IMR-90 (cell line): ENCODE measurements at places on chromosomes 5 and 9. TPM values are rescaled to one million over a fixed set of nuclear protein-coding genes. Genes with fewer than 3 reads are reported as not detected.
A peak's percentile ranks its signal among the peaks of the same experiment; 100 is the strongest.

GRCh38 chr5:180736536-180736935 lies 3.3 kb downstream of the OR2Y1 start:
- no peak for DNase-seq

SLC6A3 gene
- polyA plus RNA-seq, result not detected in 2 replicates

ADAMTSL2 gene
- not detected in 2 replicates for polyA plus RNA-seq

RGS14 gene
- 6.5 and 7.6 TPM in 2 replicates for polyA plus RNA-seq

DNA sequence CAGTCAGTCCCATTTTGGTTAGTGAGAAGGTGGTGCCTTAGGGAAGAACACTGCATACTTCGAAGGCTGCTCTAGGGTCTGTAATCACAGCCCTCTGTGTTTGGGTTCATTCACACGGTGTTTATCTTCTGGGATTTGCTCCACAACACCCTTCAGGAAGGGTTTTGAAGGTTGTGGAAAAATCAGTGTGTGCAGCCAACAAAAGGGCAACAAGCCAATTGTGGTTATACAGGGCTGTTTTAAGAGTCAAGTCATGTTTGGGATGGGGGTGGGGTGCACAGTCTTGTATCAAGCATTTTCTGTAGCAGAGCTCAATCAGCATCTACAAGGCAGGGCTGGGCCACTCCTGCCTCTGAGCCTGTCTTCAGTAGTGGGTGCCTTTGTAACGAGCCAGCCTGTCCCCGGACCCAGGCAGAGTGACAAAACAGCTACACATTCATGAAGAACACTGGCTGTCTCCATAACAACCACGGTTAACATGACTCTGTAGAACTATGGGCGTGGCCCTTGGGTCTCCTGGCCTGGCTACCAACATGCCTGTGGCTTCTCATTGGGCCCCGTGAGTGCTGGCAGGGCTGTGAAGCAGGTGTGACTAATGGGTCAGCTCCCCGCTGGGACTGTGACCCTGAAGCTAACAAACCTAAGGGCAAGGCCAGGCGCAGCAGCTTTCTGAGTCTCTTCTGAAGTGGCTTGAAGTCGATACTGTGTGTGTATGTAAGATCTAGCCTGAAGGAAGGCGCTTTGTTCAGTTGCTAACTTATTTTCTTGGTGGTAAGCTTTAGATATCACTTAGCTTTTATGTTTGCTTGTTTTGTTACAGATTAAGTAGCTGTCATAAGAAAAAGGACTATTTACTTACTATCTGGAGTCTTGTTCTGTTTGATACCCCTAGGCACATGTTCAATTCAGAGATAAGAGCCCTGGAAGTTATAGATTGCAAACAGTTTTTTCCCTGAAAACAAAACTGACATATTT lies 27.9 kb upstream of the GOLM1 start:
- DNase-seq, result peak; percentile 74

- peak; percentile 13 for DNase-seq
Measured at GRCh38 chr5:105503950-105504349, 1941.4 kb upstream of the NUDT12 start.

DNA sequence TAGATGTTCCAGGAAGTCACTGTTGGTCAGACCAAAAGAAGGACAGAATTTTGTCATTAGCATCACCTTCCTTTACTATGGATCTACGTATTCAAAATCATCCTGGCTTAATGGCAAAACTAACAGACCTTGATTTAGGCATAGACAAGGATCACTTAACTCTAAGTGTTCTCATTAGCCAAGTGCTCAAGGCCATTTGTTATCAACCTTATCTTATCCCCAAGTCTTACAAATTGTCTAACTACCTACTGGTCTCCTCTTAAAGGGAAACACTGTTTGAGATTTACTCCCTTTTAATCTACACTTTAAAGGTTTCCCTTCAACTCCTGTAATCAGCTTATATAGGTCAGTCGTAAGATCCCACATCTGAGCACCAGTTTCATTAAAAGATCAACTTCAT lies 1197.5 kb upstream of the C9orf72 start:
- DNase-seq, result no peak

- DNase-seq, result no peak
Measured at GRCh38 chr5:172985596-172985995, 2.0 kb downstream of the ATP6V0E1 start.

GRCh38 chr9:106228861-106229260 lies 534.5 kb downstream of the TMEM38B start:
- DNase-seq, result no peak

GRCh38 chr5:131223751-131224386 lies 40.0 kb upstream of the CDC42SE2 start:
- DNase-seq, result no peak
